ENCODE measurements at places on chromosomes 11 and 22. TPM values are rescaled to one million over a fixed set of nuclear protein-coding genes. Genes with fewer than 3 reads are reported as not detected.

HBB gene
- not detected for total RNA-seq

DNA sequence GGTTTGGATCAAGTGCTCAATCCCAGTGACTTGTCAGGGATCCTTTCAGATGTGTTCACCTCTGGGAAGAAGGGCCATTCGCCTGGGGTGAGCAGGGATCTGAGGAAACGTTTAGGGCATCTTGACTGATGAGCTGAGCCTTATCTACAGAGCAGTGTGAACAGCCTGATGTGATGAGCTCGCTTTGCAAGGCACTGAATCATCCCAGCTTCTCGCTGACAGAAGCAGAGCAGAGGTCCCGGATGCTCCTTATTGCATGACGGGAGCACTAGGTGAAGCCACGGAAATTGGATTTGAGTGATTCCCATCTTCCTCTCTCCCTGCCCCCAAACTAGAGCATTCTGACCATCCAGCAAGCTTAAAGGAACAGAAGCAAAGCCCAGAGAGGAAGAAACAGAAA is 46.5 kb downstream of the SEZ6L start:
- H3K36me3 ChIP-seq: no peaks in the 10 kb centered on the region
- H3K27me3 ChIP-seq: peaks cover 12% of the 10 kb centered on the region
- DNase-seq: no peak
- no peak overlapping the region for H3K4me3 ChIP-seq
- no peak overlapping the region for H3K27ac ChIP-seq
- H3K4me1 ChIP-seq: no peaks in the 10 kb centered on the region

GRCh38 chr11:17629113-17629512 is 82.1 kb downstream of the OTOG start:
- no peak overlapping the region for H3K27ac ChIP-seq
- no peaks in the 10 kb centered on the region for H3K4me1 ChIP-seq
- no peaks in the 10 kb centered on the region for H3K36me3 ChIP-seq
- H3K4me3 ChIP-seq: no peak overlapping the region
- DNase-seq: no peak

GRCh38 chr11:109140857-109141515 is 281.0 kb upstream of the C11orf87 start:
- no peak overlapping the region for H3K4me3 ChIP-seq
- H3K27me3 ChIP-seq: no peaks in the 10 kb centered on the region
- no peaks in the 10 kb centered on the region for H3K36me3 ChIP-seq
- H3K27ac ChIP-seq: no peak overlapping the region
- no peak for DNase-seq

REXO2 gene
- total RNA-seq: 259 TPM

- no peak overlapping the region for H3K4me3 ChIP-seq
- H3K36me3 ChIP-seq: no peaks in the 10 kb centered on the region
- no peak overlapping the region for H3K27ac ChIP-seq
- no peaks in the 10 kb centered on the region for H3K4me1 ChIP-seq
- DNase-seq: no peak
- H3K27me3 ChIP-seq: no peaks in the 10 kb centered on the region
Observed at GRCh38 chr11:20443596-20443995, 56.1 kb downstream of the PRMT3 start.

UBQLN3 gene
- not detected for total RNA-seq

VSTM5 gene
- not detected for total RNA-seq

GRCh38 chr11:64525711-64526110 is 65.3 kb upstream of the SLC22A12 start:
- no peak overlapping the region for H3K4me3 ChIP-seq
- H3K27ac ChIP-seq: no peak overlapping the region
- no peaks in the 10 kb centered on the region for H3K4me1 ChIP-seq
- DNase-seq: no peak

GRCh38 chr11:44899959-44900358 is 50.7 kb downstream of the TP53I11 start:
- H3K27me3 ChIP-seq: peaks cover 6% of the 10 kb centered on the region
- H3K27ac ChIP-seq: no peak overlapping the region

- no peaks in the 10 kb centered on the region for H3K4me1 ChIP-seq
- no peak overlapping the region for H3K4me3 ChIP-seq
- no peaks in the 10 kb centered on the region for H3K36me3 ChIP-seq
- no peak overlapping the region for H3K27ac ChIP-seq
Observed at GRCh38 chr11:102791271-102792036, 6.5 kb downstream of the MMP1 start.

TEX54 gene
- total RNA-seq: not detected

DNA sequence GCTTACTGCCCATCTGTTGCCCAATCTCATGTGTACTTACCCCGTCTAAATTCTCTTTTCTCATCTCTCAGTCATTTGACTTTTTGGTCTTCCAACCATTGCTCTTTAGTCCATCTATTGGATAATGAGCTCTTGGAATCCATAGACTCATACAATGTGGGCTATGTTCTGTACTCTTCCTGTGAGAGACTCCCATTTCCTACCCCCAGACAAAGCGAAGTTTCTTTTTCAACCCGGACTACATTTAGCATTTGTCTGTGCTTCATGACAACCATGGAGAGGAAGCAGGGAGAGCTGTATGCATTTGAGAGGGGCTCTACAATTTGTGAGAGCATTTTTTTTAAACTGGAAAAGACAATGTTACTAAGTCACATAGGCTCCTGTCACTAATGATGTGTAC is 4.0 kb upstream of the ARHGAP42 start:
- H3K27ac ChIP-seq: no peak overlapping the region
- peaks cover 25% of the 10 kb centered on the region for H3K4me1 ChIP-seq
- no peak overlapping the region for H3K4me3 ChIP-seq
- DNase-seq: no peak
- H3K27me3 ChIP-seq: no peaks in the 10 kb centered on the region

DNA sequence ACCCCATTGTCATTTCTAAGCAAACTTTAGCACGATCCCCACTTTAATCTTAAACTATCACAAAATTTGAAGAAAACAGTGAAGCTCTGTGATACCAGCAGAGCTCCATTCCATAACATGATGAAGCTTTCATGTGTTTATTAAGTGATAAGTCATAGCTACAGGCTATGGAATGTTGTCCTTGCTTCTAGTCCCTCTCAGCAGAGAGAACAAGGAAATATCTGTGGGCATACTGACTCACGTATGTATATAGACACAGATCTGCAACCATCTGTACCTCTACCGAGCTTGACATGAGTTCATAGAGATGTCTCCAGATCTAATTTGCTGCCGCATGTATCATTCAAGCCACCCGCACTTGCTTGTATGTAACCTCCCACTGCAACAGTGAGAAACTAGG is 588.9 kb downstream of the ETS1 start:
- no peak overlapping the region for H3K27ac ChIP-seq
- no peaks in the 10 kb centered on the region for H3K27me3 ChIP-seq
- DNase-seq: no peak
- no peaks in the 10 kb centered on the region for H3K36me3 ChIP-seq
- no peak overlapping the region for H3K4me3 ChIP-seq

DNA sequence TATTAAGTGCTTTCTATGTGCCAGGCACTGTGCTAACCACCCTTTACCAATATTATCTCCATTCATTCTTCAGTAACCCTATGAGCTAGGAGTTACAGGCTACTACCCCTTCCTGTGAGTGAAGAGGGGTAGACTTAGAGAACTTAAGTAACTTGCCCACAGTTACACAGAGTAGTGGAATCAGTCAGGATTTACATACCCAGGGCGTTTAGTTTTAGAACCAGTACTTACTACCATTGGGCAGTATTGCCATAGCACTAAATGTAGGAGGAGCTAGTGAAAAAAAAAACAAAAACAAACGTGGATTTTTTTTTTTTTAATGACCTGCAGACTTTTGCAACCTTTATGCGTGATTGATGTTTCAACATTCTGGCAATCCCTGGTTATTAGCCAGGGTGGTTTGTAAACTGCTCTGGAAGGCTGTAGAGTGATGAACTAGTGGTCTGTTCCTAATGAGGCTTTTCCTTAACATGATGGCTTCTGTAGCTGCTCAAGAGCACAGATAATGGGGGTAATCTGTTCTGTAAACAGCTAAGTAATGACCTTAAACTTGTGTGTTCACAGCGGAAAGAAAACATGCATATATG is 11.4 kb downstream of the TBCEL start:
- H3K4me3 ChIP-seq: no peak overlapping the region
- no peak for DNase-seq
- no peaks in the 10 kb centered on the region for H3K27me3 ChIP-seq
- no peaks in the 10 kb centered on the region for H3K36me3 ChIP-seq
- no peaks in the 10 kb centered on the region for H3K4me1 ChIP-seq

MS4A6A gene
- not detected for total RNA-seq

GRCh38 chr11:100550912-100551632 is 136.0 kb upstream of the ARHGAP42 start:
- DNase-seq: no peak
- no peaks in the 10 kb centered on the region for H3K4me1 ChIP-seq
- H3K36me3 ChIP-seq: no peaks in the 10 kb centered on the region
- H3K4me3 ChIP-seq: no peak overlapping the region

DNA sequence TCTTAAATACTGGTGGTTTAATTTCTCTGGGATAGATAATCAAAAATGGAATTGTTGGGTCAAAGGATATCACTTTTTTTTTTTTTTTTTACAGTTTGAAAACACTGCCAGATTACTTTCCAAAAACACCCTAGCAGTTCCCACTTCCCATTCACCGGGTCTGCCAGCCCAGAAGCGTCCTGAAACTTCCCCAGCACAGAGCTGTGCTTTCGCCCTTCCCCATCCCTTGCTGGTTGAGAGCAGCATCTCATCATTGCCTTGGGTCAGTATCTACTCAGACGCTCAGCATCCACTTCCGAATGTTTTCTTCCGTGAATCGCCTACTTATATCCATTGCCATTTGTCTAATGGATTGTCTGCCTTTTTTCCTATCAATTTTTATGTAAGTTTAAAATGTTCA is 5.5 kb downstream of the CERK start:
- no peak overlapping the region for H3K27ac ChIP-seq
- no peak for DNase-seq
- H3K4me3 ChIP-seq: no peak overlapping the region
- H3K36me3 ChIP-seq: peaks cover 37% of the 10 kb centered on the region
- H3K4me1 ChIP-seq: peaks cover 19% of the 10 kb centered on the region

DNA sequence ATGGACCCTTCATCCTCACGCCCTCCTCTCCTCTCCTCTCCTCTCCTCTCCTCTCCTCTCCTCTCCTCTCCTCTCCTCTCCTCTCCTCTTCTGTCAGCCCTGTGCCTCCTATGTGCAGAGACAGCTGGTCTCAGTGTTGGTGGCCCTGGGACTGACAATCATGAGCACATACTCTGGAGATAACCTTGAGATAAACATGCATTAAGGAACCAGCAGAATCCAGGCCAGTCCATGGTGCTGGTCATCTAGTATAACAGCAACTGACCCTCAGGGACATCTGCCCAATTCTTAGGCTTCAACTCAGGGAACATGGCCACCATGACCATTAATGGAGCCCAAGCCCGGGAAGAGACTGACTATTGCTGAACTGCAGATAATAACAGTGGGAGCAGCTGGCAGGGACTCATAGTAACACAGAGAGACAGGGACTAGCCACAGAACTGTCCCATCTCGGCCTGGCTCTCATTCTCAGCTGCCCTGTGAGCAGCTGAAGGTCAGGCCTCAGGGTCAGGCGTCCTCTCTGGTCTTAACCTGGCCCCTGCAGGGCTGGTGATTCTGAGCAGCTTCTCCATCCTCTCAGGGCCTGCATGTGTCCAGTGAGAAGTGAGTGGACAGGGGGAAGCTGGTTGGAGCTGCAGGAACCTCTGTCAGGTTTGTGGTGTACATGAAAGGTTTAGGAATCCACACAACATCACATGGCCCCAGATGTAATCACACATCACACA is 45.4 kb downstream of the GGTLC2 start:
- H3K4me1 ChIP-seq: peaks cover 14% of the 10 kb centered on the region
- no peaks in the 10 kb centered on the region for H3K27me3 ChIP-seq
- no peaks in the 10 kb centered on the region for H3K36me3 ChIP-seq

GRCh38 chr11:109729761-109730160 is 307.8 kb downstream of the C11orf87 start:
- H3K27ac ChIP-seq: no peak overlapping the region
- H3K36me3 ChIP-seq: no peaks in the 10 kb centered on the region
- DNase-seq: no peak
- no peaks in the 10 kb centered on the region for H3K4me1 ChIP-seq
- H3K4me3 ChIP-seq: no peak overlapping the region
- H3K27me3 ChIP-seq: no peaks in the 10 kb centered on the region

C22orf31 gene
- total RNA-seq: not detected
